ENCODE measurements at places on chromosomes 3 and 15.

GRCh38 chr3:8702560-8702959 lies 31.0 kb upstream of the CAV3 start:
- no peak for DNase-seq

DNA sequence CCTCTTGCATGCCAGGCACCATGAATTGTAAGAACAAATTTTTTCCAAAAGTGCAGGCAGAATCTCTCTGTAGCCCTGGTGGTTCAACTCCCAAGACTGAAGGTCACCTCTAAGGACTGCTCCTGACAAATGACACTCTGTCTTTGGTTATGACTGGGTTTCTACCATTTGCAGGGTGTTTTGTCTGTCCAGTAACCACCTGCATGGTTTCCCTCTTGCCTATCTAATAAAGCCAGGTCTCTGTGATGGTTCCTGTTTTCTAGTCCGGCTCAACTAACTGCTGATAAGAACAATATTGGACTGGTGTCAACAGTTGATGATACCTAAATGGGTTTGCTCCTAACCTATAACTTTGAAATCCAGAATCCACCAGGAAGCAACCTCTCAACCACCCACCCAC lies 43.7 kb downstream of the ATP8B4 start:
- DNase-seq, result no peak

DNA sequence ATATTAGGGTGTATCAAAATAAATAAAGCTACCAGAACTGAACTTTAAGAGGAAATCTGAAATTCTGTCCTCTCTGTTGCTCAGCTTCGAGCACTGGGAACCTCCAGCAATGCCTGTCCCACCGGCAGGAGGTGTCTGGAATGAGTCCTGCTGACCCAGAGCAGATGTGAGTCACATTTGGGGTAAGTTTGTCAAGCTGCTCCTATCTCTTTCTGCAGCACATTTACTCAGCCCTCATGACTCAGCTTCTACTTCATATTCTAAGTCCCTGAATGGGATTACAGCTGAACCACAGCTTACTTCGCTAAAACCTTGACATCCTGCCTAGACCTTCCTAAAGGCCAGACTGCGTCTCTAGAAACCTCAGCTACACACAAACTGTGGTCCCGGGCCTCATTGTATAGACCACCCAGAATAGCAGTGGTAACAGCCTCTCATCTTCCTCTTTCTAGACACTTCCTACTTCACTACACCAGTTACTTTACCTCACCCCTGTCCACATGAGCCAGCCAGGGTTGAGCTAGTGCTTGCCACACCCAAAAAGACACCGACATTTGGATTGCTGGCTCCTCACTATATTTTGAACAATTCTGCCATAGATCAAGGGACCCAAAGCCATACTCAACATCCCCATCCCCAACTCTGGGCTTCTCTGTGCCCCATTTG lies 109.6 kb upstream of the TMCO5A start:
- DNase-seq, result no peak

GRCh38 chr3:166367947-166368533 lies 530.8 kb upstream of the BCHE start:
- no peak for DNase-seq

- no peak for DNase-seq
Measured at GRCh38 chr15:50063226-50063625, 55.8 kb downstream of the ATP8B4 start.

GRCh38 chr3:152184971-152185686 lies 83.6 kb upstream of the MBNL1 start:
- no peak for DNase-seq

DNA sequence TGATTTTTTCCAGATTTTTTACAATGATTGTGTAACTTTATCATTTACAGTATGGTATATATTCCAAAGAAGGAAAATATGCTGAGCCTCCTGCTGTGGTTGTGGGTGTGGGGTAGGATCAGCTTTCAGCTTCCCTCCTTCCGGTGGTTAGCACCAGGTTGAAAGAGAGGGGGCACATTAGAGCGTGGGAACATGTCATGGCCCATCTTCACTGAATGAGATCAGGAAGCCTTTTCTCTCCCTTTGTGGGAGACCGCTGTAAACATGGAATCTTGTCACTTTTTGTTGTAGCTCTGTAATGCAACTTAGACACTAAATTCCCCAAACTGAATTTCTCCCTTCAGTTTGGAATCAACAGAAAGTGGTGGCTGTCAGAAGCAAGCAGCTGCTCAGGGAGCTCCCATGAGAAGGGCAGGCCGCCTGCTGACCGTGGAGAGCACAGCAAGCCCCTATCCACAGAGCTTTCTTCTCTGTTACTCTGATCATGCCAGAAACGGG lies 86.7 kb upstream of the LIMD1 start:
- no peak for DNase-seq

GRCh38 chr15:64004056-64004455 lies 42.2 kb downstream of the DAPK2 start:
- DNase-seq, result no peak

DNA sequence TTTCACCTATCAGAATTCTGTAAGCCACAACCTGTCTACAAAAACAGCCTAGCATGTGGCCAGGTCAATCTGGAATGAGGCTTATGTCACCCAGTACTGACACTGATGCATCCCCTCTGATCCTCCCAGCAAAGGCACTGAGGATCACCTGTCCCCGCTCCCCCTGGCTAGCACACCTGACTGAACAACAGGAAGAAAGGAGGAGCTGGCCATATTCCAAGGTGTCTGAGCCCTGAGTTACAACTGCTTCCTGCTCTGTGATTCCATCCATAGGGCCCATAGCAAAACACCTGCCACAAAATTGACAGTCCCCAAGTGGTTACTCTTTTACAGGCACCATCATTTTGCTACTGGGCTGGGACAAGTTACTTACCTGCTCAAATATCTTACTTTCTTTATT lies 555.5 kb upstream of the CFAP20DC start:
- DNase-seq, result peak; percentile 79

DNA sequence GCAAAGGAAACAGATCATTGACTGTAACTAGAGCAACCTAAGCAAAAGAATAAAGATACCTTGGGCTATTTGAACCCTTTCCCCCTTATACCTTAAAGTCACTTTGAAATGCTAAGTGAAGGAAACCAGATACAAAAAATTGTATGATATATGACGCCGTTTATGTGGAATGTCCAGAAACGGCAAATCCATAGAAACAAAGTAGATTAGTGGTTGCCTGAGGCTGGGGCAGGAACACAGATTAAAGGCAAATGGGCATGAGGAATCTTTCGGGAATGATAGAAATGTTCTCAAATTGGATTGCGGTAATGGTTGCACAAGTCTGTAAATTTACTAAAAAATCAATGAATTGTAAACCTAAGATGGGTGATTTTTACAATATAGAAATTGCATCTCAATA lies 160.1 kb upstream of the CCDC54 start:
- DNase-seq, result no peak

- DNase-seq, result no peak
Measured at GRCh38 chr3:168878655-168879054, 782.9 kb upstream of the GOLIM4 start.

DNA sequence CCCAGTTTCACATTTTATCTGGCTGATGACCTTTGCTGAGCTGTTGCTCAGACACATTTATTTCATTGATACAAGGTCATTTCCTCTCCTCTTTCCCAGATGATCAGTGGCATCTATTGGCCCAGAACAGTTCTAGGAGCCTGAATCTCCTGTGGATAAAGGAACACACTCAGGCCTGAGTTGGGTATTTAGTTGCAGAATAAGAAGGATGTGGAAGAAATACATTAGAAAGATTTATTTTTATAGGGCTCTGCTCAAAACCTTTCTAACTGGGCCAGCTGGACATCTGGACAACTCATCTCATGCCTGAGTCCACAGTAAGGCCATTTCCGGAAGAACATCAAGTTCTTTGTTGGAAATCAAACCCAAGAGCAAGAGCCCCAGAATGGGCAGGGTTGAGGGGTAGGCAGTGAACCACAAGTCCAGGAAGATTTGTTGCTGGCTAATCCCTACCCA lies 19.7 kb upstream of the MFGE8 start:
- DNase-seq, result no peak

DNA sequence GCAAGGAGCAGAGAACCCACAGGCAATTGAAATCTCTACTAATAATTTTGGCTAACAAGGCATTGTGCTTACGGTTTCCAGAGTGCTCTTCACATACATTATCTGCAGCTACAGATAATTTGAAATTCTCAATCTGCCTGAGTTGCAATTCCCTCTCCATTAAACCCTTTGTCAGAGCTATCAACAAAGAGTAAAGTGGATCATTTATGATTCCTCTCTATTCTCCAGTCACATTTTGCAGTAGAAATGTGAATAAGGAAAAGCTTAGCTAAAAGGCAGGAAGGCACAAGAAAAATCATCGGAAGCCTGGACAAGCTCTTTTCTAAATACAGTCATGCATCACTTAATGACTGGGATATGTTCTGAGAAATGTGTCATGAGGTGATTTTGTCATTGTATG lies 49.6 kb downstream of the FAM98B start:
- no peak for DNase-seq

DNA sequence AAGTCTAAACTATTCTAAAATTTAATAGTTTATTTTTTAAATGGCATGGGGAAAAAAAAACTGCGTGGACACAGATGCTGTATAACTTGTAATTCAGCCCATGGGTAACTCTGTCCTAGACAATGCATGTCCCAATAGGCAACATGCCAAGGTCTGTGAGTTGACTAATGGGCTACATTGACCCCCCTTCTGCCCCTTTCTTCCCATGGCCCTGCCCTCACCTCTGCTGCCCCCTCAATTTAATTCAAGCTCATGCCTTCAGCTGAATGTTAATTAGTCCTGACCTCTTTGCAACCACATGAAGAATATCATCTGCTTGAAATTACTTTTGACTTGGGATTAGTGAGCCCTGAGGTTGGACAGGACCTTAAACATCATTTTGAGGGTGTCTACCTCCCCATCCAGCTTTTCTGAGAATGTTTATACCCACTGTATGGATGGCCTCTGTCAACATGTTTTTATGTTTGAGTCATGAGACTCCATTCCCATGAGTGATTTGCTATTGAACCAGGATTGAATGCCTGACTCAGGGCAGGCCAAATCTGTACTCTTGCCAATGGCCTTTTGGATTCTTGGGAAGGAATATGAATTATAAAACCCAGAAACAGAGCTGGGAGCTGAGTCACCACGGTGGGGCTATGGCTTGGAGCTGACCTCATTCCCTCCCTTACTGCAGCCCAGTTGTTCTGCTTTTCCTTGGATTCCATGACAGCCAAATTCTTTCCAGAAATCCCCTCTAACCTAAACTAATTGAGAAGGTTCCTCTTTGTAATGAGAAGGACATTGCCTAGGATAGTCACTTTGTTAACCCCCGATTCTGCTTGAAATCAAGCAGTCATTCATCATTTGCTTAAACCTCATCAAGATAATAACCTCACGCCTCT lies 33.5 kb upstream of the PDE8A start:
- DNase-seq, result no peak

DNA sequence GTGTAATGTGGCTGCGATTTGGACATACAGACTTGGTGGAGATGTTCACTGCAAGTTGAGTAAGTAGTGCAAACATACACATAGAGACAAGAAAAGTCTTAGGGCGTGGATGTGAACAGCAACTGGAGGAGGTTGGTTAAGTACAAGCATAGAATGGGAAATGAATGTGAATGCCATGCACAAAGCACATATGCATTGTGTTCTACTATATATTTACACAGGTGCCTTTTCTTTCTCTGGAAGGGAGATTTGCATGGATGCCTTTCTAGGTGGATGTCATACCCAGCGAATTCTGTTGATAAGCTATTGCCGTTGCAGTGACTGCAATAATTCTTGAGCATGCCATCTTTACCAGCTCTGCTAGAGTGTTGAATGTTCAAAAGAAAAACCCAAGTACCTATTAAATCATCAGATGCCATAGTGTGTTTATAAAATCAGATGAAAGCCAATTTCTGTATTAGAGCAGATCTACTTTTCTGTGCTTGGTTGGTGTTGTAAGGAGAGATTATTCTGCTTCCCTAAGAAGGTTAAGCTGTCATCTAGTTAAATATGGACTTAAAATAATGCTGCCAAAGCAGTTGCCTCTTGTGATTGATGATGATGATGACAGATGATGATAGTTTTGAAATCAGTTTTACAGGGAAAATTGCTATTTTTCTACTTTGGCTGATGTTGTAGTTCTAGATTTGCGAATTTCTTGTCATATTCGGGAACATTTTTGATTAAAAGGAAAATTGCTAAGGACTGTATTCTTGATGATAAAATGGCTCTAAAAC lies 148.4 kb downstream of the CNTN4 start:
- no peak for DNase-seq

DNA sequence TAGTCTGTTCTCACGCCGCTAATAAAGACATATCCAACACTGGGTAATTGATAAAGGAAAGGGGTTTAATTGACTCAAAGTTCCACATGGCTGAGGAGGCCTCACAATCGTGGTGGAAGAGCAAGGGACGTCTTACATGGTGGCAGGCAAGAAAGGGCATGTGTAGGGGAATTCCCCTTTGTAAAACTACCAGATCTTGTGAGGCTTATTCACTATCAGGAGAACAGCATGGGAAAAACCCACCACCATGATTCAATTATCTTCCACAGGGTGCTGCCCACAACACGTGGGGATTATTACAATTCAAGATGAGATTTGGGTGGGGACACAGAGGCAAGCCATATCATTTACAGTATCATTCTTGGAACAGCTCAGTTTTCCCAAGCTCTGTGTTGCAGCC lies 268.0 kb downstream of the SUCLG2 start:
- no peak for DNase-seq

GRCh38 chr3:184760337-184761074 lies 48.6 kb upstream of the MAGEF1 start:
- DNase-seq, result no peak

- DNase-seq, result no peak
Measured at GRCh38 chr3:128276577-128277183, 123.4 kb downstream of the EEFSEC start.
